Activated CD4-positive, alpha-beta T cell treated with anti-CD3 and anti-CD28 coated beads, Interleukin-2, Interleukin-4, amounts not matched to agents 100 ng/mL and 50 ng/mL, durations not matched to agents 16 hours and 8 hours (primary cell): ENCODE measurements at places on chromosomes 1 and 21.

- no peak for DNase-seq
These were observed 223.1 kb downstream of the SLC45A1 start for GRCh38 chr1:8540971-8541370.

- DNase-seq: no peak
These were observed 63.7 kb upstream of the IGSF5 start for GRCh38 chr21:39681257-39681656.

DNA sequence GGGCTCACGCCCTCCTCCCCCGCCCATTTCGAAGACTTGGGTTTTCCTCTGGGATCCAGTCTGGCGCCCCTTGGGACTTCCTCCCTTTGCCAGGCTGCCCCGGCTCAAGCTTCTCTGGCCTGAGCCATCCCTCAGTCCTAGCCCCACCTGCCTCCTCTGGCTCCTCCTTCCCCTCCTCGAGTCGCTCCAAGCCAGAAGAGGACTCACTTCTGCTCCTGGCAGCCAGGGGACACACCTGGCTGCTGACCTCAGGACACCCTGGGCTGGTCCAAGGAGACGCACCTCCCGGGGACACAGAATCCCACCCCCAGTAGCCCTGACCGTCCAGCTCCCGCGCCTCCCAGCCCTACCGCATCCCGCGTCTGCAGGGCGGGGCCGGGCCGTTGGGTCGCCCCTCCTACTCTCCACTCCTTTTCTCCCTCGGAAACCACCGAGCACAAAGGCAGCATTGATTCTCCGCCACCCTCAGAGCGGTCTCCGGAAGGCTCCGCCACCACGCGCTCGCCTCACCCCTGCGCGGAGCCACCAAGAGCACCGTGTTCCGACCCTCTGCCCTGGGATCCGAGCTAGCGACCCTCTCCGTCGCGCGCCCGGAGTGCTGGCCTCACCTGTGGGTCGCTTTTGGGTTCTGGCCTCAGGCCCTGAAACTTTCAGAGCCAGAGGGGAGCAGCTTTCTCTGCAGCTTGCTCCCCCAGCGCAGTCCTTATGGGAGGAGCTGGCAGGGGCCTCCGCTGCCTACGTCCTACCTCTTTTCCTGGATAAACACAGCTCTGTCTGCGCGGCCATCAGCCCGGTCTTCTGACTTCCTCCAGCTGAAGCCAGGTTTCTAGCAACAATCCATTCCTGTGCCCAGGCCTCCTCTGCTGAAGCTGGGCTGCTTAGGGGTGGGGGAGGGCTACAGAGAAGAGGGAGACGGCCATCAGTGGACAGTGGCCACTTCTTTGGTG is at the start of gene C2CD4D:
TSS of gene C2CD4D (minus strand) at position 364 of the 947 bp plus-strand sequence. CDS start 831 bp downstream, outside the sequence.
- peak; percentile 85 for DNase-seq

GRCh38 chr1:15469361-15469760 is 6.5 kb upstream of the CELA2B start:
- DNase-seq: no peak

- DNase-seq: no peak
These were observed 182.7 kb upstream of the VAMP3 start for GRCh38 chr1:7588457-7588827.

- no peak for DNase-seq
These were observed 210.7 kb upstream of the EDN2 start for GRCh38 chr1:41695118-41695745.

DNA sequence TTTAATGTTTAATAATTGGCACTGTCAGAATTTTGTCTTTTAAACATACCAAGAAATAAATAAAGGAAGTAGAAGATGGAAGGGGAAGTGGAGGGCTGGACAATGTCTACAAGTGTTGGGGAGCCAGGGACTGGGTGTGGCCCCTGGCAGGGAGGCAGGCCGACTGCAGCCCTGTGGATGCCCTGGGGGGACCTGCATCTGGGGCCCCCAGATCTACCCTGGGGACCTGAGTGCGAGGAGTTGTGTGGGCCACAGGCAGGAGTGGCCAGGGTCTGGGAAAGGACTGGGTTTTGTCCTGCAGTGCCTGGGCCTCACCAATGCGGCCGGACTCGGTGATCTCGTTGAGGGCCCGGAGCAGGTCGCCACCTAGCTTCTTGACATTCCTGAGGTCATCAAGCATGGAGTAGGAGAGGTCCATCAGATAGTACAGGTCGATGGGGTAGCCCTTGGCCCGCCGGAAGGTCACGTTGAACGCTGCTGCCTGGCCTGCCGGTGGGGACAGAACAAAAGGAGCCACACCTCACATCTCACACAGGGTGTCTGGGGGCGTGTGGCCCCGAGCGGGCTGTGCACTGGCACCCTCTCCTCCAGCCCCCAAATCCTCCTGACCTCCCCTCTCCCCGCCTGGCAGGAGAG is 17.5 kb downstream of the ITGB2 start:
- DNase-seq: no peak

DNA sequence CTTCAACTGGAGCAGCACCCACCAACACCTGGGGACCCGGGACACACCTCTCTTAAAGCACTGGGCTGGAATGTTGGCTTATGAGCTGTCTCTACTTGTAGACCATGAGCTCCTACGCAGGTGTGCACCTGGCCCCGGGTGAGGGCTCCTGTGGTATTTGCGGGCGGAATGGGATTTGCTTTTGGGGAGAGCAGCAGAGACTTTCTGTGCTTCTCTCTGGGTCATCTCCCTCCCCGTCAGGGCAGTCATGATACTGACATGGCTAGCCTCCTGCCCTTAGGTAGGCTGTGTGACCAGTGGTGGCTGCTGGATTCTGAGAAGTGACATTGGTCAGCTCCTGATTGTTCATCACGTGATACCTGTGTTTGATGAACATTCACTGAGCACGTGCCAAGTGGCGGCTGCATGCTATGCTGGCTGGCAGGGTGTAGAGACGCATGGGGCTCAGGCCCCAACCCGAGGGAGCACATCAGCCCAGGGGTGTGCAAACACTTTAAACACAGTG is 9.0 kb upstream of the ZBTB21 start:
- no peak for DNase-seq

- no peak for DNase-seq
These were observed 26.2 kb upstream of the PRKACB start for GRCh38 chr1:84117868-84118267.

GRCh38 chr1:41621791-41622190 is 137.3 kb upstream of the EDN2 start:
- no peak for DNase-seq

- DNase-seq: no peak
These were observed 73.9 kb downstream of the SLC66A1 start for GRCh38 chr1:19385869-19386591.

- no peak for DNase-seq
These were observed 89.0 kb upstream of the CD34 start for GRCh38 chr1:207999972-208000371.

DNA sequence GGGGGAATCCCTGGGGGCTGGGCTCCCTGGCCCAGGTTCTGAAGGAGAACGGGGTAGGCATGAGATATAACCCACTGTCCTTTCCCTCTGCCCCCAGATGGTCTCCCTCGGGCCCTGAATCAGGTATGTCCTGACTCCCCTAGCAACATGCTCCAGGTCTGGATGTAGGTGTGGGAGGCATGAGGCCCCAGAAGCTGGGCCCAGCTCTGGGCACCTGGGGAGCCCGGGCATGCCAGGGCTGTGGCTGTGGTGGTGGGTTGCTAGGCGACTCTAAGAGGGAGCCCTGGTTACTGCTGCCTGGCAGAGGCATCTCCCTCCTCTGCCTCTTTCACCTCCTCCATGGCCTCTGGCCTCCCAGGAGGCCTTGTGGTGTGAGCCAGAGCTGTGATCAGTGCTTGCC is 16.2 kb downstream of the FOXO6 start:
- DNase-seq: no peak

- DNase-seq: peak; percentile 96
These were observed 436 bp upstream of the LBR start for GRCh38 chr1:225428068-225428880.

DNA sequence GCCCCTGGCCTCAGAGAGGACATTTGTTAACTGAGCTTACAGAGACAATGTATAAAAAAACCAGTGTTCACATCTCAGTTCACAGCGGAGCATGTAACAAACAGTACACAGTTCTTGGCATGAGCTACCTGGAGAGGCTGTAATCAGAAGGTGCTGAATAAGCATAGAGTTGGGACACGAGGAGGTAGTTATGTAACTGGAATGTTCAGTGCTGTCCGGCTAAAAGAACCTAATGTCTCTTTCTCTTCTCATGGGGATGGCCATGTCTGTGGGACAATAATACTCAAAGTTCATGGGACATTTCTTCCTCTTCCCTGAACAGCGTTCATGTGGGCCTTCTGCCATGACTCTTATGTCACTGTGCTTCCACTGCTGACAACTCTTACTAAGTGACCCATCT is 17.2 kb upstream of the STX12 start:
- DNase-seq: no peak

- no peak for DNase-seq
These were observed 1528.0 kb downstream of the BRINP3 start for GRCh38 chr1:188949701-188950100.

- DNase-seq: no peak
These were observed 37.6 kb downstream of the ALG6 start for GRCh38 chr1:63405021-63405420.

- no peak for DNase-seq
These were observed 17.7 kb downstream of the FOXJ3 start for GRCh38 chr1:42317308-42317707.

GRCh38 chr21:29104239-29104708 is 26.2 kb upstream of the MAP3K7CL start:
- DNase-seq: peak; percentile 25

DNA sequence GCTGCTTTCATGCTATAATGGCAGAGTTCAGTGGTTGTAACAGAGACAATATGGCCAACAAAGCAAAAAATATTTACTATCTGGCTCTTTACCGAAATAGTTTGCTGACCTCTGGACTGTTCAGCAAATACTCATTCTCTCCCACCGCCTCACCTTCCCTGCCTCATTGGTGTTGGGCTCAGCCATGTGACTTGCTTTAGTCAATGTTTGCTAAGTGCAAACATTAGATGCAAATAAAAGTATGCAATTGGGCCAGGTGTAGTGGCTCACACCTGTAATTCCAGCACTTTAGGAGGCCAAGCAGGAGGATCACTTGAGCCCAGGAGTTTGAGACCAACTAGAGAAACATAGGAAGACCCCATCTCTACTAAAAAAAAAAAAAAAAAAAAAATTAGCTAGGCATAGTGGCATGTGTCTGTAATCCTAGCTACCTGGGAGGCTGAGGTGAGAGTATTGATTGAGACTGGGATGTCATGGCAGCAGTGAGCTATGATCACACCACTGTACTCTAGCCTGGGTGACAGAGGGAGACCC is 55.1 kb downstream of the RPL5 start:
- DNase-seq: no peak

- DNase-seq: no peak
These were observed 18.5 kb downstream of the CHIT1 start for GRCh38 chr1:203210988-203211387.

GRCh38 chr1:192709544-192709943 is 73.6 kb downstream of the RGS13 start:
- DNase-seq: no peak

GRCh38 chr21:14687268-14687625 is 141.1 kb upstream of the SAMSN1 start:
- DNase-seq: no peak

- DNase-seq: no peak
These were observed 257.0 kb upstream of the LYPLAL1 start for GRCh38 chr1:218916720-218917119.

DNA sequence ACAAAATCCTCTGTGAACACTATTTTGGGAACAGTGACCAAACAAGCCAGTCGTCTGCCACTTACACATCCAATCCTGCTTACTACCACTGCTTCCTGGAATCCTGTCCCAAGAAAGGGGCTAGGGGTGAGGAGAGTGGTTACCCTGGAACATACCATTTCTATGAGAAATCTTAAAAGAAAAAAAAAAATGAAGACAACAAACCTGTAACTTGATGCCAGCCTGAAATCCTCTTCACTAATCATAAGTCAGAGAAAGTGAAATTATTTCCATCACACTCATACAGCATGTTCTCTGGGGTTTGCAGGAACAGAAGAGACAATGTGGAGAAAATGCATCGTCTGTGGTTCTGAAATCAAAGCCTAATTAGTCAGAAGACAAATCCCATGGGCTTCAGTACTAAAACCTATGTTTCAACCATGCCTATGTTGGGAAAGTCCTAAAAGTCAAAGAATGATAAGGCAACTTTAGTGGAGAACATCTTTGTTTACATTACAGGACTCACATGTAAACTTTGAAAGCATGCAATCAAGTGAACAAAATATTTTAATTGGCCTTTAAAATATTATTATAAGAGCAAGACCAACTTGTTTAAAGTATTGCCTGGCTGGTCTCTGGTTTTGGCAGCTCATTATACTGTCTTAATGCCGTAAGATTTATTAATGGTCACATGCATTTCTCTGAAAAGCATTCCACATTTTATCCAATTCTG is 220.7 kb downstream of the LTN1 start:
- peak; percentile 59 for DNase-seq

- DNase-seq: no peak
These were observed 3.2 kb downstream of the BARHL2 start for GRCh38 chr1:90713741-90714509.

DNA sequence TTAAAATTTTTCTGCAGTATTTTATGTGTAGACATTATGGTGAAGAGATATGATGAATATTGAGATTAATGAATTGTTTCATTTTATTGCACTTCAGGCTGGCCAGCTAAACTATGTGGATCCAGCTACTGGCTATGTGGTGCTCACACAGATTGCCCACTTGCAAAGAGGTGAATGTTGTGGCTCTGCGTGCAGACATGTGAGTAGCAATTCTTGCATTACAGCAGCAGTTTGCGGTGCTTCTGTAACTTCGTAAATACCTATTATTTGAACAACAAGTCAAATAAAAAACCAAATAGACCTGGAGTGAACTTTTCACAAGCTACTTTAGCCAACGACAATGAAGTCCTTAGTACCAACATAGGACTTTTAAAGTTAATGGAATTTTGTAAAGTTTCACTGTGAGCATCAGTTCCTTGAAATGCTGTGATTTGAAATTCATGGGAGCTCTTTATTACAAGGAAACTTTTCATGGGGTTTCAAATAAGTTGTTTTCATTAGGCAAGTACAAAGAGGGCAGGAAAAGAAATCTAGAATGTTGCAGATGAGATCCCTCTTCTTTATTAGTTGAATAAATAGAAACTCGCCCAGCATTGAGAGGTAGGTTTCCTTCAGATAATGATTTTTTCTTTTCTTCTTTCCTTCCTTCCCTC is 3.4 kb downstream of the C1orf53 start:
- no peak for DNase-seq

GRCh38 chr21:31946231-31946630 is 73.4 kb downstream of the HUNK start:
- DNase-seq: no peak

GRCh38 chr1:106889059-106889458 is 167.4 kb upstream of the PRMT6 start:
- no peak for DNase-seq

DNA sequence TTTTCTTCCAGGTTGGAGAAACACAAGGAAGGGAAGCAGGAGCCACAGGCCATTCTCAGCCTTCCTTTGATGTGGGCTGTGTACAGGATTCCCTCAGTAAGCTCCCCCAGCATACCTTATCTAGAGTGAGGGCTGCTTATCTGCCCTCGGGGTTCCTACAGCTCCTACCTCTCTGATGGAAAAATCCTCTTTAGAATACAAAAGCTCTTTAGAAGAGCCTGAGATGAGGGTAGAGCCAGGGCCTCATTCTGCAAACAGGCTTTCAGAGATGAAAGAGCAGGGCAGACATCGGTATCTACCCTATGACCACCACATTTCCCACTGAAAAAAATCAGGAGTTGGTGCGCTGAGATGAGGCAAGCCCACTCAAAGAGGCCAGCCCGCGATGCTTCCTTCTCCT is 85.1 kb downstream of the PLPP3 start:
- DNase-seq: no peak

GRCh38 chr1:114082304-114082630 is 71.4 kb downstream of the SYT6 start:
- DNase-seq: no peak

GRCh38 chr1:236685205-236685916 is 938 bp upstream of the ACTN2 start:
- no peak for DNase-seq
